ENCODE measurements at places on chromosomes 16 and 17. TPM values are rescaled to one million over a fixed set of nuclear protein-coding genes. Genes with fewer than 3 reads are reported as not detected.
A peak's percentile ranks its signal among the peaks of the same experiment; 100 is the strongest.

The PPP1R27 gene
- under 0.01 TPM for total RNA-seq

The KRT33A gene
- total RNA-seq = not detected

The FLOT2 gene
- total RNA-seq = 48.9 TPM

The BAHCC1 gene
- total RNA-seq = 3.9 TPM

The ADPRM gene
- 17.0 TPM for total RNA-seq

The PRAC2 gene
- not detected for total RNA-seq

The CYGB gene
- 12.4 TPM for total RNA-seq

The TMC5 gene
- total RNA-seq = not detected

The AIPL1 gene
- under 0.01 TPM for total RNA-seq

The ASPHD1 gene
- total RNA-seq = 5.9 TPM

The KRT17 gene
- 0.26 TPM for total RNA-seq

The TANGO6 gene
- total RNA-seq = 29.9 TPM

The TSPAN10 gene
- total RNA-seq = 3.0 TPM

GRCh38 chr17:51046514-51047384 lies 73.9 kb downstream of the SPAG9 start:
- DNase-seq = peak; percentile 98

DNA sequence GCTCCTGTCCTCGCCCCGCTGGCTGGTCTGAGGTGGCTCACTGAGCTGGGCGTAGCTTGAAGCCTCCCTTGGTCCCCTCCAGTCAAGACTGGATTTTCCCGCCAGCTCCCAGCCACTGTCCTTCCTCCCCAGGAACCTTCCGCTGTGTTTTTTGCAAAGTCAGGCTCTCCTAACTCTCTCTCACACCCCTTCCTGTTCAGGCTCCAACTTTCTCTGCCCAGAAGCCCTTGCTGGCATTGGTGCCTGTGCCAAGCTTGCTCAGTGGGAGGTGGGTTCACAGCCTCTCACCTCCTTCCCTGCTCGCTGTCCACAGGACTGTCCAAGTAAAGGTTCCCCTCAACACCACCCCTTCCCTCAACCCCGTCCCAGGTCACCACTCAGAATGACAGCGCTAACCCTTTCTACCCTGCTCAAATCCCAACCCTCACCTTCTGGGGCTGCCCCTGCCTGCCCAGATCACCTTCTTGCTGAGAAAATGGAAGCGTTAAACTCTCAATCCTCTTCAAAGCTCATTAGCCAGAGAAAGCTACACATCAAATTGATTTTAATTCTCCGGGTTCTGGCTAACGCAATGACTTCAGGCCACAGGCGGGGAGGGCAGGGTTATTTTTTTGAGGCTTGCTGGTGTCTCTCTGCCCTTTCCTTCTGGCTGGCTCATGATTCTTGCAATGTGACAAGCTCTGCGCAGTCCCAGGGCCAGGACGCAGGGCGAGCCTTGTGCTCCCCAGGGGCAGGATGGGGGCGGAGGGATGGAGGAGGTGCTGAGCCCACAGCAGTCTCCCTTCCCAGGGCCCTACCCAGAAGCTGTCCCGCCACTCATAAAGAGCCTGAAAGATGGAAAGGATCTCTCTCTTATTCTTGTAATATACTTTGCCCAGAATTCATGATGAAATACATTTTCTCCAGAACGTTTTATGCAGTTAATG lies 357.2 kb upstream of the TNRC6C start:
- DNase-seq = no peak

- DNase-seq = no peak
These were observed 1.7 kb upstream of the TMEM97 start for GRCh38 chr17:28317099-28317965.

DNA sequence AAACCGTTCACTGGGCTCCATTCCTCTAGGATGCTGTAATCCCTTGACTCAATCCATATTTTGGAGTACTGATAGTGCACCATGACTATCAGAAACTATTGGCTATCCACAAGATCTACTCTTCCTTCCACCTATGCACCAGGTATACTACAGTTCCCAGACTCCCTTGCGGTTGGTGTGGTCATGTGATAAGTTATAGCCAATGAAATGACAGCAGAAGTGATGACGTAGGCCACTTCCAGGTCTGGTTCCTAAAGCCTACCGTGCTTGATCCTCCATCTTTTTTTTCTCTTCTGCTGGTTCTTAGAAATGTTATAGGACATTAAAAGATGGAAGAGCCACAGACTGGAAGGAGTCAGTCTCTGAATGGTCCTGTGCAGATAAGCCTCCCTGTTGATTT lies 278.8 kb upstream of the C16orf82 start:
- DNase-seq = no peak

- no peak for DNase-seq
These were observed 242.3 kb downstream of the SOX9 start for GRCh38 chr17:72363089-72363610.

- DNase-seq = no peak
These were observed 94.0 kb upstream of the TNRC6C start for GRCh38 chr17:77864234-77865111.

GRCh38 chr17:69448431-69449102 lies 34.1 kb downstream of the MAP2K6 start:
- peak; percentile 33 for DNase-seq

GRCh38 chr16:86642087-86642486 lies 63.7 kb downstream of the FOXL1 start:
- no peak for DNase-seq

GRCh38 chr16:28011971-28012445 lies 51.5 kb downstream of the GSG1L start:
- peak; percentile 38 for DNase-seq

DNA sequence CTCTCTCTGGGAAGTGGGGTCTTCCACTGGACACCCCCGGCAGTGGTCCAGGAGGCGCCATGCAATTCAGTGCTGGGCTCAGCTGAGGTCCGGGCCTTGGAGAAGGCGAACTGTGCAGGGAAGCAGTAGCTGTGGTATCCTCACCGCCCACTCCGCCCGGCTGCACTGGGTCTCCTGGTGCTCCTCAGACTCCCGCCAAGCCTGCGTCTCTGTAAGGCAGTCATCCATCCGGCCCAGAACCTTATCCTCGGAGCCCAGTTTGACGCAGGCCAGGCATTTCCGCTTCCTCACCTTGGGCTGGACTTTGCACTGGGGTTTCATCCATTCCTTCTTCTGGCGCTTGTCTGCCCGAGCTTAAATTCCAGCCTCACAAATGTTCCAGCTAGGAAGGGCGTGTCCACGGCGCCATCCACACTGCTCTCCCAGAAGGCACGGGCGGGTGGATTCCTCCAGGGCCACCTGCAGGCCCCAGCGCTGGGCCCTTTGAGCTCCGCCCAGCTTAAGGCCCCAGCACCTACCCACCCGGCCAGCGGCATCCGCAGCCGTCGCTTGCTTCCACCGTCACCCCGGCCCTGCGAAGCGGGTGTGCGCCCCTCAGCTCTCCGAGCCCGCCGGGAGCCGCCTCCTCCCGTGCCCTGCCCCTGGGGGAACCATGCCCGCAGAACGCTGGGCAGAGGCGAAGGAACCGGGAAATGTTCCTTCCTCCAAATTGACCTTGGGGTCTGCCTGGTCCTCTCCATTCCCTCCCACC lies 1884.8 kb downstream of the TP53TG3F start:
- DNase-seq = no peak

- DNase-seq = no peak
These were observed 489.0 kb downstream of the NPIPA7 start for GRCh38 chr16:16867973-16868372.

GRCh38 chr16:69626256-69626655 lies 60.5 kb downstream of the NFAT5 start:
- DNase-seq = peak; percentile 44

DNA sequence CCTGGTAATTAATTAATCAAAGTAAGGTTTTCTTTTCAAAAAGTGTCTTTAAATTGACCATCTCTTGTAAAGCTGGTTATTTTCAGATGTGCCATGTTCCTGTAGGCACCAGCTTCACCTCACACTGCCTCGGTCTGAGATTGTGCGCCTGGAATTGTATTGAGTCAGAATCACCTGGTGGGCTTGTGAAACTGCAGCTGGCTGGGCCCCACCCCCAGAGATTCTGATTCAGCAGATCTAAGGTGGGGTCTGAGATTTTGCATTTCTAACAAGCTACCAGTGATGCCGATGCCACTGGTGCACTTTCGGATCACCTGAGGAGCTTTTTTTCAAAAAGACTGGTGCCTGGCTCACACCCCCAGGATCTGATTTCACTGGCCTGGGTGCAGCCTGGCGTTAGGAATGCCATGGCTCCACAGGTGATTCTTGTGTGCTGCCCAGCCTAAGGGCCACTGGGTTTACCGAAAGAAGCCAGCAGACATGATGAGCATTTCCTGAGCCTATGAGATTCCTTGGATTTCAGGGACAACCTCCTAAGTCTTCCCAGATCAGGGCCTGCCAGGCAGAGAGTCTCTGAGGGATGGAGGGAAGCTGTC lies 59.2 kb upstream of the TOB1 start:
- no peak for DNase-seq

GRCh38 chr16:88380619-88381018 lies 2.1 kb upstream of the ZNF469 start:
- DNase-seq = no peak

DNA sequence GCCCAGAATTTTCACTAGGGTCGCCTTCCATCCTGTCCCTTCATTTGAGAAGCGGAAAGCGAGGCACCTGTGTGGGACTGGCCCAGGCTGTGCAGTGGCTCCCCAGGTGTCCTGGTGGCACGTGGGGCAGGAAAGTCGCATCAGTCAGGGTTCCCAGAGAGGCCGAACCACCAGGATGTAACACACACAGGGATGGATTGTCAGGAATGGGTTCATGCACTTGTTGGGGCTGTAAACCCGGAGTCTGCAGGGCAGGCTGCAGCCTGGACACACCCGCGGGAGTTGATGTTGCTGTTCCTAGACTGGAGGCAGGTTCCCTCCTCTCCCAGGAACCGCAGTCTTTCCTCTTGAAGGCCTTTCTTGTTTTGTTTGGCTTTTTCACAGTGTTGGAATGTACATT lies 30.7 kb upstream of the RPTOR start:
- peak; percentile 91 for DNase-seq

DNA sequence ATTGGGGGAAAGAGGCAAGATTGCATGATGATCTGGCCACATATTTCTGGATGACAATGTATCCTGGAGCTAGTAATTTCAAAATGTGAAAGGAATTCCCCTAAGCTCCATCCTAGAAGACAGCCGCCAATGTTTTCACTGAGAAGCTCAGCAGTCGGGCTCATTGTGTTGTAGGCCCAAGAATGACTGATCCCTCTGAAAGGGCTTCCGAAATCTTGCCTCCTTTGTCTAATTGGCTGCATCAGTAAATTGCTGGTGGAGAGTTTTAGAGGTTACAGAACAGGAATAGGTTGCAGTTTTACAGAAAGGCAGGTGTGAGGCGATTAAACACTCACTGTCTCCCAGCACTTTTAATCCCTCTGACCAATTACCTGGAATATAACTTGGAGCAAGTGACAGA lies 464.1 kb upstream of the SALL1 start:
- no peak for DNase-seq

DNA sequence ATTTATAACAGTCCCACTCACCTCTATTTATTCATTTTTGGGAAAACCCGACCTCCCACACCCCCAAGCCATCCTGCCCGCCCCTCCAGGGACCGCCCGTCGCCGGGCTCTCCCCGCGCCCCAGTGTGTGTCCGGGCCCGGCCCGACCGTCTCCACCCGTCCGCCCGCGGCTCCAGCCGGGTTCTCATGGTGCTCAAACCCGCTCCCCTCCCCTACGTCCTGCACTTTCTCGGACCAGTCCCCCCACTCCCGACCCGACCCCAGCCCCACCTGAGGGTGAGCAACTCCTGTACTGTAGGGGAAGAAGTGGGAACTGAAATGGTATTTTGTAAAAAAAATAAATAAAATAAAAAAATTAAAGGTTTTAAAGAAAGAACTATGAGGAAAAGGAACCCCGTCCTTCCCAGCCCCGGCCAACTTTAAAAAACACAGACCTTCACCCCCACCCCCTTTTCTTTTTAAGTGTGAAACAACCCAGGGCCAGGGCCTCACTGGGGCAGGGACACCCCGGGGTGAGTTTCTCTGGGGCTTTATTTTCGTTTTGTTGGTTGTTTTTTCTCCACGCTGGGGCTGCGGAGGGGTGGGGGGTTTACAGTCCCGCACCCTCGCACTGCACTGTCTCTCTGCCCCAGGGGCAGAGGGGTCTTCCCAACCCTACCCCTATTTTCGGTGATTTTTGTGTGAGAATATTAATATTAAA lies 638 bp upstream of the TMEM88 start:
- no peak for DNase-seq

- DNase-seq = no peak
These were observed 33.4 kb downstream of the UBE2G1 start for GRCh38 chr17:4333041-4333440.

DNA sequence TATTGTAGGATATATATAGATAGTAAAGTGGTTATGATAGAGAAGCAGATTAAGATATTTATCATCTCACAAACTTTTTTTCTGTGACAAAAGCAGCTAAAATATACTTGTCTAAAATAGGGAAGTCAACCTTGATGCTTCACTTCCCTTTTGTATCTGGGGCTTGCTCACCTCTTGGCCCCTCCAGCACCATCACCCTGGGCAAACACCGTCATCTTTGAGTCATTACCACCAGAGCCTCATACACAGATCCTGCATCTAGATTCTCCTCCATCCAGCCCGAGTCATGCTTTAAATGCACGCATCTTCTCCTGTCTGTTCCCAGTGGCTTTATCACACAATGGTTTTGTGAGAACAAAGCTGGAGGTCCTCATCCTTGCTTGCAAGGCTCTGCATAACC lies 1062.7 kb upstream of the EEF2KMT start:
- DNase-seq = no peak

DNA sequence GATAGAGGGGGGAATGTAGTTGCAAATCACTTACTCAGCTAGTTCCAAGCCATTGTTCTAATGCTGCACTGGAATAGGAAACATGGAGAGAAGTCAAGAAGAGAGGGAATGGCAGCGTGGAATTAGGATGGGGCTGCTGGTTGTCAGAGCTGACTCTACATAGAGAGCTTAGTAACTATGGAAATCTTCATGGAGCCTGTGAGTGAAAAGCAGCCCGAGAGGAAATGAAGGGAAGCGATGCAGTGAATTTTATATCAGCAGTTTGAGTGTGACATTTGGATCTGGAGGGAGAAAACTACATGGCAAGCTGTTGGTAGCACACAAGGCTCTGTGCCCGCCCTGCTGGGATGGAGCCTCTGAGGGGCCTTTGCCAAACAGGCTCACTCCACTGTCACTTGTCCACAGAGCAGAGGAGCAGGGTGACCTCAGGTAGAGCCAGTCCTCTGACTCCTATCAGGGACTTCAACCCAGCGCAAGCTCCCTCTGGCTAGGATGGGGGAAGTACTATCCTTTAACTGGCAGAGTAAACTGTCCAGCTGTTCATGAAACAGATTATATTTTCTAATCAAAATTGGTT lies 27.9 kb upstream of the PMFBP1 start:
- DNase-seq = no peak

DNA sequence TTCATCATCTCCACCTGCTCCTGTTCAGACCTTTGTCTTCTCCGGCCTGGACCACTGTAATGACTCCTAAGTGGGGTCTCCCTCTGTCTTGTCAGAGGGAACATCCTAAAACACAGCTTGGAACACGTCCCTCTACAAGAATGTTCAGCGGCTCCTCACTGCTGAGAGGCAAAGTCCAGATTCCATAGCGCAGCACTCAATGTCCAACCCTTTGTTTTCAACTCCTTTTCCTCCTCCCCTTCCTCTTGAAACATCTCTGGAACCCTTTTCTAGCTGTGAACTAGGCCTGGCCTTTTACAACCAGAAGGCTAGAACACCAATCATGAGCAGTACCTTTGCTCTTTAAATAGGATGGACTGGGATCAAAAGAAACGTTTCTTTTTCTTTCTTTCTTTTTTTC lies 914 bp downstream of the C17orf50 start:
- DNase-seq = no peak
